Globus pallidus (tissue), 1 donor: ENCODE measurements at places on chromosomes 12 and 14.
A peak's percentile ranks its signal among the peaks of the same experiment; 100 is the strongest.

DNA sequence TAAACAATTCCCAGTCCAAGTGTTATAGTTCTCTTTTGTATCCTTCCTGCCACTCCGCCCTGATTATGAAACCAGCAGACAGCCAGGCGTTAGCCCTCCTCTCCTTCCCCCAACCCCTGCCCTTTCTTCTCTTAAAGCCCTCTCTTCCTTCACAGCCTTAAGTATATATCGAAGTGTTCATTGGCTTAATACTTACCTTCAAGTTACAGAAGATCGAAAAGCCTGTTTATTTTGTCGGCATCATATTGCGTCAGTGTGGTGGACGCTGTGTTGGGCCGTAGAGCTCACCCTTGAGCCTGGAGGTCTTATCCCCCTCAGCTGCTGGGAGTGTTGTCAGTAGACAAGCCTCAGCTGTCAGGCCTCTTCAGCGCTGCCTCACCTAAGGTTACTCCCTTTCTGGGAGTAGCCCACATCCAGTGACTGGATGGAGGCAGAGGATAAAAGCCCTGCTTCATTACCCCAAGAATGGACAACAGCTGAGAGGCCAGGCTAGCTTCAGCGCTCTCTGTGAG, 36.2 kb downstream of the CMAS start:
- no peak for DNase-seq

DNA sequence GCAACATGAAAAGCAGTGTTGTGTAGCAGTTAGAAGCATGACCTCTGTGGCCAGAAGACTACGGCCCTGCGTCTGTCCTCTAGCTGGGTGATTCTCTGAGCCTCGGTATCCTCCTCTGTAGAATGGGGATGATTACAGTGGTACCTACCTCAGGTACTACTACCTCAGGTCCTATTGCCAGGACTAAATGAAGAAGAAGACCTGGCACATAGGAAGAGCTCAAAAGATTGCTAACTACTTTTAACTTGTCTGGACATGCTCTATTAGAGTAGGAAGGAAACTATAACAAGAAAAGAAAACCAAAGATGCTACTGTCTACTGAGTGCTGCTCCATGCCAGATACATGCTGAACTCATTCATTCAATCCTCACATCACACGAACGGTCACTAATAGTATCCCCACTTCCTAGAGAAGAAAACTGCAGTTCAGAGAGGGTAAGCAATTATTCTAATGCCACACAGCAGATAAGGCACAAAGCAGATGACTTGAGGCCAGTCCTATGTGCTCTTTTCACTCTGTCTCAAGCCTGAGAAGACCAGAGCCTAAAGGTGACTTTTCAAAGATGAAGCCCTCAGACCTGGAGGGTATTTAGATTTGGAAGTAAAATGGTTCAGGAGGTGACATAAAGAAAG, 108.1 kb upstream of the HIF1A start:
- DNase-seq, result no peak

DNA sequence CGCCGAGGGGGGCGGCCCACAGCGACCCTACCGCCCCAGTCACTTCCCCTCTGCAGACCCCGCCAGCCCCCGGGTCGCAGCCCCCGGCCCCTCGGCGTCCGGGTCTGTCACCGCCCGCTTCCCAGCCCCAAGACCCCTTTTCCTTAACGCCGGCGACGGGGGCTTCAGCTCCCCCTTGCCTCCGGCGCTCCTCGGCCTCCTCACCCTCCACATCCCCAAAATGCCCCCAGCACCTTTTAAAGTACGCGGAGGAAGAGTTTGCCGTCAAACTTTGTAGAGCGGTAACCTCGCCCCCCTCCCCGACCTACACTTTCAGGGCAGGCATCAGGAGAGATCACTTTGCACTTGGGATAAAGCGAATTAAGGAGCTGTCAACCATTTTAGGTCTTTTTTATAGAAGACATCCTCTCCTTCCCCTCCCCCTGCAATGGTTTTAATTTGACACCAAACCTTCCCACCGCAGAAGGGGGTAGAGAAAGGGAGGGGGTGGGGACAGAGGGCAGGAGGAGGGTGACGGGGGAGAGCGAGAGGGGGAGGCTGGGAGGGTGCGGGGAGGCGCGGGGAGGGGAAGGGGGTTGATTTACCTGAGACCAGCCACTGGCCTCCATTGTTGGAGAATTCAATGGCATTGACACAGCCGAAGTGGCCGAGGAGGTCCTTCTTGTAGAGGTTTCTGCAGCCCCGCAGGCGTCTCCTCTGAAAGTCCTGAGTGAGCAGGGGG, 578 bp downstream of the DCAF5 start:
- peak; percentile 15 for DNase-seq

- DNase-seq, result no peak
Observed at GRCh38 chr14:99737956-99738667, 54.0 kb downstream of the CYP46A1 start.

- DNase-seq, result no peak
Observed at GRCh38 chr14:78612666-78613065, 442.5 kb downstream of the NRXN3 start.

DNA sequence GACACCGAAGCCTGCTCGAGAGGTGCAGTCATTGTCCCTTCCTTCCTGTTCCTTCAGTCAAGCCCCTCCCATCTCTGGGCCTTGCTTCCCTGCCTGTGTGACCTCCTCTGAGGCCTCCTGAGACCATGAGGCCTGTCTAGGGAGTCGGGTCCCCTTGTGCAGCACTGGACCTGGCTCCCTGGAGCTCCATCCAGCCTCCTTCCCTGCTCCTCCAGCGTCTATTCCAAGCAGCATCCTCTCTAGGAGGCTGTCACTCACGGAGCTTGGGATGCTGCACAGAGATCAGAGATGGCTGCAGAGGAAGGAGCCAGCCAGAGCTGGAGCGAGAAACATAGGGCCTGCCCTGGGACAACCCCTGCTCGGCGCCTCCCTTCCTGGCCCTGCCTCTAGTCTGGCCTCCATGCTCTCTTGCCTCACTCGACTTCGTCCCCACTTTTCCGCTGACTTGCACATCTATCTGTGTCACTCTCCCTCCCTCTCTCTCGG, 142.7 kb downstream of the BCL11B start:
- no peak for DNase-seq

- peak; percentile 7 for DNase-seq
Observed at GRCh38 chr12:28550757-28551704, 360.8 kb downstream of the CCDC91 start.

- DNase-seq, result no peak
Observed at GRCh38 chr14:74936731-74937130, 13.7 kb upstream of the RPS6KL1 start.
